ENCODE measurements at places on chromosomes 5 and 9.
A peak's percentile ranks its signal among the peaks of the same experiment; 100 is the strongest.

DNA sequence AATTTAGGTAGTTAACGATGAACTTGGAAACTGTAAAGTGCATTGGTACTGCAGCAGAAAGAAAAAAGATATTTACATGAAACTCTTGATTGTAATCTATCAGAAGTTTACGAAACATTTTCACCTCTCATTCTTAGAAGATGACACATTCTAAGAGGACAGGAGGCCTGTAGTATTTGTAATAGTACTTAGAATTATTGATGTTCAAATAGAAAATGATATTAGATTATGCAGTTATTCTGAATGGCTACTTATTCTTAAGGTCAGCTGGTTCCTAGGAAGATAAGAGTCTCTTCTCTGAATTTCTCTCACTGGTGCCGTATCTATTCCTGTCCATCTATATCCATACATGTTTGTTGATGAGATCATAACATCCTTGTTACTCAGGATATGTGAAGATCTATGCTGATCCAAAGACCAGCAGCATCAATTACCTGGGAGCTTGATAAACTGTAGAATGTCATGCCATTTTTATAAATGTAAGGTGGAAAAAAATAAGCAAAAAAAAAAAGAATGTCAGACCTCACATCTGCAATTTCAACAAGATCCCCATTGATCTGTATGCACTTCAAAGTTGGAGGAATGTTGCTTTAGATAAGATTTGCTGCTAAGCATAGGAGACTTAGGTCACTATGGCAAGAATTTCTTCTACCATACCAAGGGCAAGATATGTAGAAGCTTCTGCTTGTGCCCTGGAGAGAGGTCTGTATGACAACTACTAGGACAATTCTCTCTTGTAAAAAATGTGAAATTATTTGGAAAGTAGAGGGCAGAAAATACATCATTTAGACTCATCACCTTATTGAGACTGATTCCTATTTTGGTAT lies 42.4 kb upstream of the RICTOR start:
- no peaks in the 10 kb centered on the region for H3K27me3 ChIP-seq
- no peak overlapping the region for H3K4me3 ChIP-seq
- DNase-seq, result no peak
- H3K36me3 ChIP-seq, result peaks cover 35% of the 10 kb centered on the region
- peaks cover 52% of the 10 kb centered on the region for H3K4me1 ChIP-seq

- H3K27me3 ChIP-seq, result peaks cover 2% of the 10 kb centered on the region
- H3K27ac ChIP-seq, result no peak overlapping the region
- H3K4me3 ChIP-seq, result no peak overlapping the region
- no peaks in the 10 kb centered on the region for H3K4me1 ChIP-seq
Observed at GRCh38 chr5:137215261-137215660, 283.9 kb downstream of the SPOCK1 start.

GRCh38 chr5:2196989-2197619 lies 314.4 kb upstream of the IRX4 start:
- H3K27me3 ChIP-seq, result peaks cover 4% of the 10 kb centered on the region
- no peak overlapping the region for H3K4me3 ChIP-seq
- DNase-seq, result no peak
- no peaks in the 10 kb centered on the region for H3K36me3 ChIP-seq
- H3K4me1 ChIP-seq, result no peaks in the 10 kb centered on the region

DNA sequence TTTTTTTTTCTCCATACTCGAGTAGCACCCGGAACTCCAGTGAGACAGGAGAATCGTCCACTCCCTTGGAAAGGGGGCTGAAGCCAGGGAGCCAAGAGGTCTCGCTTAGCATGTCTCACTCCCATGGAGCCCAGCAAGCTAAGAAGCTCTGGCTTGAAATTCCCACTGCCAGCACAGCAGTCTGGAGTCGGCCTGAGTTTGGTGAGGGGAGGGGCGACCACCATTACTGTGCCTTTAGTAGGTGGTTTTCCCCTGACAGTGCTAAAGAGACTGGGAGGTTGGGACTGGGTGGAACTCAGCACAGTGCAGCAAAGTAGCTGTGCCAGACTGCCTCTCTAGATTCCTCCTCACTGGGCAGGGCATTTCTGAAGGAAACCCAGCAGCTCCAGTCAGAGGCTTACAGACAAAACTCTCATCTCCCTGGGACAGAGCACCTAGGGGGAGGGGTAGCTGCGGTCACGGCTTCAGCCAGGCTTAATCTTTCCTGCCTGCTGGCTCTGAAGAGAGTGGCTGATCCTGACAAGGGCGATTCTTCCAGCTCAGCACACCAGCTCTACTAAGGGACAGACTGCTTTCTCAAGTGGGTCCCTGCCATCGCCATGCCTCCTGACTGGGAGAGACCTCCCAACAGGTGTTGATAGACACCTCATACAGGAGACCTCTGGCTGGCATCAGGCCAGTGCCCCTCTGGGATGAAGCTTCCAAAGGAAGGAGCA lies 414.5 kb upstream of the ZNF608 start:
- DNase-seq, result no peak
- H3K4me3 ChIP-seq, result no peak overlapping the region
- no peak overlapping the region for H3K27ac ChIP-seq
- H3K36me3 ChIP-seq, result no peaks in the 10 kb centered on the region
- H3K27me3 ChIP-seq, result peaks cover 1% of the 10 kb centered on the region
- H3K4me1 ChIP-seq, result no peaks in the 10 kb centered on the region

DNA sequence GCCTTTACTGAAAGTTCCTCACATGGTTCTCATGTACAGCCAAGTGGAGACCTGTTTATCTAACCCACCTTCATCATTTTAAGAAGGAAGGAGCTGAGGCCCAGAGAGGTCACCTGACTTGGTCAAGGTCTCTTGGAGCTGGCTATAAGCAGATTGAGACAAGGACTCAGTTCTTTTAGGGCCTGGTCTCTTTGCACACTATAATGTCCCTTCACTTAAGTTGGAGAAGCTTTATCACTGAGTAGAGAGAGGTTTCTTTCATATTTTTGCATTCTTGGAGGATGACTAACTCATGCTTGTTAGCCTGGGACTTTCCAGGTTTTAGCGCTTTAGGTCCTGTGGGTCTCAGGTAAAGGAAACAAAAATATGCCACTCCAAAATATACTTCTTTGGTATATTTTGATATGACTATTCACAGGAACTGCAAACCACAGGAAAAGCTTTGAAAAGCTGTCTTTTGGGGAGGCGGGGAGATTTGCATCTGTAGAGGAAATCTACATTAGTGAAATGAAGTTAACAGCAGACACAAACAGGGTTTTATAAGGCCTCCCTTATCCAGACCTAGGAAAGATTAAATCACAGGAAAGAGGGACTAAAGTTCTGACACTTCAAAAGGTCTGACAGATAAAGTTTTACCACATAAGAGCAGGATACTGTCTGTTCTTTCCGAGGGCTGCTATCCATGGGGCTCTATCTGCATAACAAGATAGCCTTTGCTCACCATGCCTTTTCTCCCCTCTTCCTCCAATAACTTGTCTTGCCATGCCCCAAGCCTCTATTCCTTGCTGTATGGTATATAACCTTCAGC lies 95.8 kb upstream of the ANKRD55 start:
- peak; percentile 68 for DNase-seq
- H3K27ac ChIP-seq, result peak overlapping the region; percentile 93
- H3K4me1 ChIP-seq, result peaks cover 66% of the 10 kb centered on the region
- peak overlapping the region; percentile 34 for H3K4me3 ChIP-seq
- peaks cover 6% of the 10 kb centered on the region for H3K36me3 ChIP-seq

GRCh38 chr5:98096155-98096554 lies 677.3 kb upstream of the RGMB start:
- no peak overlapping the region for H3K4me3 ChIP-seq
- DNase-seq, result no peak
- no peaks in the 10 kb centered on the region for H3K4me1 ChIP-seq
- H3K36me3 ChIP-seq, result no peaks in the 10 kb centered on the region
- no peaks in the 10 kb centered on the region for H3K27me3 ChIP-seq

DNA sequence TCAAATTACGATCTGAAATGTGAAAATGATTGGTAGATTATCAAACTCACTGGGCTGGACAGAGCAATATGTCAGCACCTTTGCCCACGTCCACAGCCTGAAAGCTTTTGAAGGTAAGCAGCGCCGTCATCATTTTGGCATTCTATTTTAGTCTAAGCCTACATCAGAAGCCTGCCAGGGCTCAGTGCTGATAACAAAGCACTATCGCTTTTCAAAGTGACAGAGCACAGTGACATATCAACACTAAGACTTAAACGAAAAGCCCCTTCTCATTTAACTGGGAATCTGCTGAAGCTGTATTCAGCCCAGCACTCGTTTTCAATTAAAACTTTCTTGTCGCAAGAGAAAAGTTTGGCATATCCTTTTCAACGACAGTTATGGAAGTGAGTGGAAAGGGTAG lies 1076.3 kb downstream of the PTPRD start:
- no peaks in the 10 kb centered on the region for H3K27me3 ChIP-seq
- no peak overlapping the region for H3K27ac ChIP-seq
- H3K4me3 ChIP-seq, result no peak overlapping the region
- H3K4me1 ChIP-seq, result no peaks in the 10 kb centered on the region
- no peaks in the 10 kb centered on the region for H3K36me3 ChIP-seq

DNA sequence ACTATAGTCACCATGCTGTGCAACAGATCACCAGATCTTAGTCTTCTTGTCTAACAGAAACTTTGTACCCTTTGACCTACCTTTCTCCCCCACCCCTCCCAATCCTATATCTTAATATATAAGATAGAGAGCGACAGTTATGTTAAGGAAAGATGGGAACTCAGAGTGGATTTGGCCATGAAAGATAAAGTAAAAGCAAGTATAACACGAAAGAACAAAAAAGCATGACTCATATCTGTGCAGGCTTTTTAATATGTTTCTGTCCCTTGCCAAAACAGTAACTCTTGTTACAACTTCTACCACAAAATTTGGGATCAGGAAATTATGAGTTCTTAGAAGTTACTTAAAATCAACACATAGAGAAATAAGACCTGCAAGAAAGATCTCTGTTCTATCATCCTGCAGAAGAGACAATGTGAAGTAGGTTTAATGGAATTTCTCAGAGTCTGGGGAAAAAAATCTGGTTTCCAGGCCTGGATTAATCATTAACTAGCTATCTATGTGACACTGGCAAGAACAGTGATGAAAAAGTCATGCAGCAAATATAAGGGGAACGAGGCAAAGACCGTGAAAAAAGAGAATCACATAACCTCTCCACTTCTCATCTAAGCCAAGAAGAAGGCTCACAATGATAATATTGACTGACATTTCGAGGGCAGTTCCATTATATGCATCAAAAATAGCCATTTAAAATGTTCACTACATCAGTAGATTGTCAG lies 18.6 kb downstream of the BAAT start:
- no peak overlapping the region for H3K27ac ChIP-seq
- no peaks in the 10 kb centered on the region for H3K4me1 ChIP-seq
- peaks cover 8% of the 10 kb centered on the region for H3K27me3 ChIP-seq
- H3K36me3 ChIP-seq, result no peaks in the 10 kb centered on the region
- no peak for DNase-seq
- no peak overlapping the region for H3K4me3 ChIP-seq

DNA sequence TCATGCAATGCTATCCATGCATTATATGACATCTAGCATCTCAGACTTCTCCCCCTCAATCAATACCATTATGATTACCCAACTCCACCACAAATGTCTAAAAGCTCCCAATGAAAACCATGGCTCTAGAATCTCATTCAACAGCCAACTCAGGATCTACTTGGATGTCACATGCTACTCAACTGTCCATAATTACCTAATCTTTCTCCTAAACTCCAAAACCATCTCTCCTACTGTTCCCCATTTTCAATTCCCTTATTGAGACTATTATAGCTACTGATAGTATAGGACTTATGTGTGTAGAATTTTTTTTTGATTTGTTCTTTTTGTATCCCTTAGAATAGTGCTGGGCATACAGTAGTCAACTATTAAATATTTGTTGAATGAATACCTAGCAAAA lies 8.2 kb upstream of the STRBP start:
- no peak overlapping the region for H3K4me3 ChIP-seq
- H3K27ac ChIP-seq, result no peak overlapping the region
- H3K4me1 ChIP-seq, result peaks cover 5% of the 10 kb centered on the region
- no peaks in the 10 kb centered on the region for H3K27me3 ChIP-seq
- DNase-seq, result no peak

GRCh38 chr9:116280529-116280928 lies 126.9 kb downstream of the PAPPA start:
- no peaks in the 10 kb centered on the region for H3K36me3 ChIP-seq
- H3K4me3 ChIP-seq, result no peak overlapping the region
- DNase-seq, result no peak
- H3K27ac ChIP-seq, result no peak overlapping the region

- no peak for DNase-seq
- no peaks in the 10 kb centered on the region for H3K36me3 ChIP-seq
Observed at GRCh38 chr9:129669141-129669718, 3.8 kb downstream of the PRRX2 start.

DNA sequence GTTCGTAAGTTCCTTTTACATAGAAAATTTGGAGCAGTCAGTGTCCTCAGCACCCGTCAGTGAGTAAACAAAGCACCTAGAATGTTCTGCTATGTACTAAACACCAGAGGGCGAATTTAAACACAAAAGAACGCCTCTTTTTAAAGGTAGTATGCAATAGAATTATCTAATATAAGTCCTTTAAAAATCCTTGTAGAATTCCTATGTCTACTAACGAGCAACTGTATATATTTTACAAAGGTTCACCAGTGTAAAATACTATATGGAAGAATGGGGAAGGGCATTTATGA lies 499 bp upstream of the TMEM232 start:
- no peaks in the 10 kb centered on the region for H3K27me3 ChIP-seq
- H3K36me3 ChIP-seq, result no peaks in the 10 kb centered on the region
- no peak for DNase-seq

DNA sequence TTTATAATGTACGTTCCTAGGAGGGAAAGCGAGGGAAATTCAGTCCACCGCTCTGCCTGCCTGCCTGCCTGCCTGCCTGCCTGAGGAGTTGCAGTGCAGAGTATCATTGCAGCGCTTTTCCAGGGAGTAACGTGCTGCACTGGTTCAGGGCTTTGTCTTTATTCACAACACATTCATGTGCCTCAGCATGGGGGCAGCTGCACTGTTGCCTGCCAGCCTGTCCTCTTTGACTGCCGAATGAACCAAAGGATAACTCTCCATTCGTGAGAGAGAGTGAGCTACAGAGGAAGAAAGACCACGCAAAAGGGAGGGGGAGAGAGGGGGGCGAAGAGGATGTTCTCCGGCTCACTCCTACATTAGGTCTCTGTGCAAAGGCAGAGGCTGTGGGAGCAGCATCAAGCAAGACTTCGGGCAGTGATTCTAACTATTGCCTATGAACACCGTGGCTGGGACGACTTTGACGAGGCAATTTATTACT lies 791.2 kb downstream of the MAT2B start:
- no peak overlapping the region for H3K27ac ChIP-seq
- H3K4me3 ChIP-seq, result no peak overlapping the region
- no peak for DNase-seq
- no peaks in the 10 kb centered on the region for H3K4me1 ChIP-seq
- no peaks in the 10 kb centered on the region for H3K27me3 ChIP-seq
- H3K36me3 ChIP-seq, result no peaks in the 10 kb centered on the region

DNA sequence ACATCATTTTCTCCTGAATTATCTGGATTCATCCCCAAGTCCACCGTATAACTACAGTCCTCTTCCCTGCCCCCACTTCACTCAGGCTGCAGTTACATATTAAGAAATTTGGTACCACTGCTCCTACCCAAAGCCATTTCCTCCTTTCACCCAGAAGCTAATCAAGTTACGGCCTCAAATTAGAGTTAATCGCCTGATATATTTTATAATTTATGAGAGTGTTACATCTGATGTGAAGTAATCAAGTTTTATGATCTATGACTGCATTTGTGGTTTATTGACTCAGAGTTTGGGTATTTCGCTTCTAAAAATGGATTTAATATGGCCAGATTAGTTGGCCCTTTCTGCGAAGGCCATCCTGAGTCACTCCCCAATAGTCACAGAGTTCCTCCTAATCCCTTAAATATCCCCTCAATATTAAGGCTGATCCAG lies 223.6 kb upstream of the KIF2A start:
- H3K36me3 ChIP-seq, result no peaks in the 10 kb centered on the region
- no peaks in the 10 kb centered on the region for H3K27me3 ChIP-seq
- peaks cover 5% of the 10 kb centered on the region for H3K4me1 ChIP-seq

All from activated CD4-positive, alpha-beta T cell treated with anti-CD3 and anti-CD28 coated beads for 36 hours (primary cell).